ENCODE measurements at places on chromosomes 4 and X. TPM values are rescaled to one million over a fixed set of nuclear protein-coding genes. Genes with fewer than 3 reads are reported as not detected.

The BBS12 gene
- 1.8 TPM for total RNA-seq

The MGST2 gene
- 17.0 TPM for total RNA-seq

The ADH1A gene
- total RNA-seq, result not detected

The LARP1B gene
- 8.5 TPM for total RNA-seq

The FAM149A gene
- total RNA-seq, result 0.33 TPM

The CTAG1B gene
- not detected for total RNA-seq

The ARHGEF6 gene
- total RNA-seq, result 75.7 TPM

The MAGEA2B gene
- total RNA-seq, result not detected

The SORCS2 gene
- total RNA-seq, result 1.2 TPM

The SERPINA7 gene
- not detected for total RNA-seq

The LRP2BP gene
- 1.7 TPM for total RNA-seq

DNA sequence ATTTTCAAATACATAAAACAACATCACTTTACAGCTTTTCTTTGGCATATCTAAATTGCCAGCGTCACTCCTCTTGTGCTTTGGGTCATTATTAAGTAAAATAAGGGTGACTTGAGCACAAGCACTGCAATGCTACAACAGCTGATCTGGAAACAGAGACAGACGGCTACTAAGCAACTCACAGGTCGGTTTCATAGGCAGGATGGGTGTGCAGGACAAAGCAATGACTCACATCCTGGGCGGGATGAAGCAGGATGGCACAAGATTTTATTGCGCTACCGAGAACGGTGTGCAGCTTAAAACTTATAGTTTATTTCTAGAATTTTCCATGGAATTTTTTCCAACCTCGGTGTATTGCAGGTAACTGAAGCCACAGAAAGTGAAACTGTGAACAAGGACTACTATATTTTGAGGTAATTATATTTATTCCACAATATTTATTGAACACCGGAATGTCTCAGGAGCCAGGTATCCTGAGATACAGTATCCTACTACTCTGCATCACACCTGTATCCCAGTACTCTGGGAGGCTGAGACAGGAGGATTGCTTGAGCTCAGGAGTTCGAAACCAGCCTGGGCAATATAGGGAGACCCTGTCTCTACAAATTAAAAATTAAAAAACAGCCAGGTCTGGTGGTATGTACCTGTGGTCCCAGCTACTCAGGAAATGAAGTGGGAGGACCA lies 215.5 kb downstream of the APBB2 start:
- DNase-seq, result no peak

- no peak for DNase-seq
Observed at GRCh38 chrX:69128588-69128987, 36.7 kb downstream of the PJA1 start.

DNA sequence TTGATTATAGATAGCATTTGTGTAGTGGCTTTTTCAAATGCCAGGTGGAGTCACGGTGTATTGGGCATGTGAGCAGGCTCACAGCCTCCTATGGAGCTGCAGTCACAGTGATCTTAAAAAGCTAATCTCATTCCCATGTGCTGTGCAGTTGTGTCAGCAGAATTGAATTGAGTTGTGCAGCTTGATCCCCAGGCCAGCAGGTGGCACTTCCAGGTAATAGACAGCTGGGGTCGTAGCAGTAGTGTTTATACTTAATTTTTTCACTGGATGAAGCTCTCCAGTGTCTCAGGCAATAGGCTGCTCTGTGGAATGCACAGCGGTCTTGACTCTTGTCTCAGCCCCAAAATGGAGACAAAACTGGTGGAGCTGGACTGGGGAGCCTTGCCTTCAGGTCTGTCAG lies 1028.1 kb downstream of the SH3BGRL start:
- no peak for DNase-seq

- DNase-seq, result no peak
Observed at GRCh38 chr4:173417833-173418232, 18.9 kb upstream of the SCRG1 start.

GRCh38 chr4:159460371-159460770 lies 357.5 kb downstream of the RAPGEF2 start:
- DNase-seq, result no peak

DNA sequence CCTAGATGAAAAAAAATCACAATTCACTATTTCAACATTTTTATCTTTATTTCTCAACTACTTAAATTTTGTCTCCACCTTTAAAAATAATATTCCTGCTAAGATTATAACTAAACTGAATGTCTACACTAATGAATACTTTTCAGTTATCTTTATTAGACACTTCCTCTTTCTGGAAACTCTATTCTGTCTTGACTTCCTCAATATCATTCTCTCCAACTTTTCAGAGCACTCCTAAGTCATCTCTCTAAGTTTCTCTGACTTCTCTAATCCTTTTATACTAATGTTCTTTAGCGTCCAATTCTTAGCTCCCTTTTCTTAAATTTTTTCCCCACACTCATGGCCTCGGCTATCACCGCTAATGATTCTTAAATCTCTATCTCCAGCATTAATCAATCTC lies 374.2 kb downstream of the FBXO8 start:
- DNase-seq, result no peak

DNA sequence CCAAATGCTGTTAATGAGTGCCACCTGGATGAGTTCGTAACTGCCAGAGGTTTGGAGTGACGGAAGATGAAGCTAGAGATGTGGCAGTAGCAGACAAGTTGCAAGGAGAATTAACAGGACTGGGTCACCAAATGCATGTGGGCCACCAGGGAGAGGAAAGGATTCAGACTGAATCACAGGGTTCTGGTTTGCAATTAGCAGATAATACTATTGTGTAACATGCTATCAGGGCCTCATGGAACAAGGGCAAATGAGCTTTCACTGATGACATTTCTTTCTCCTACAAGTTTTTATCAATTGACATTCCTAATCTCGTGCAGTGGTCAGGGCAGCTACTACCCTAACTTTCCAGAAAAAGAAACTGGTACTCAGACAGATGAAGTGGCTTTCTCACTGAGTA lies 21.4 kb downstream of the GAB3 start:
- DNase-seq, result no peak

DNA sequence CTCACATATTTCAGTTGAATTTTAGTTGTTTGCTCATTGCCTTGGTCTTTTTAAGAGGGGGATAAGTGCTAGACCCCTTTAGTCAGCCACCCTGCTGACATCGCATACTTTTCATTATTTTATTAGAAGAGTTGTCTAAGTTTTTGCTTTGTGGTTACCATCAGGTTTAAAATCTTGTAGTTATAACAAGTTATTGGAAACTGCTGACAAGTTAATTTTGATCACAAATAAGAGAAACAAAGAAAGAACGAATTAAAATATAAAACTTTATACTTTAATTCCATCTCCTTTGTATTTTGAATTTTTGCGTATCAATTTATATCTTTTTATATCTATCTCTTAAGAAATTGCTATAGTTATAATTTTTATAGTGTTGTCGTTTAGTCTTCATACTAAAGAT lies 679.7 kb downstream of the TECRL start:
- no peak for DNase-seq

GRCh38 chr4:109078724-109079123 lies 223.7 kb downstream of the COL25A1 start:
- DNase-seq, result no peak

DNA sequence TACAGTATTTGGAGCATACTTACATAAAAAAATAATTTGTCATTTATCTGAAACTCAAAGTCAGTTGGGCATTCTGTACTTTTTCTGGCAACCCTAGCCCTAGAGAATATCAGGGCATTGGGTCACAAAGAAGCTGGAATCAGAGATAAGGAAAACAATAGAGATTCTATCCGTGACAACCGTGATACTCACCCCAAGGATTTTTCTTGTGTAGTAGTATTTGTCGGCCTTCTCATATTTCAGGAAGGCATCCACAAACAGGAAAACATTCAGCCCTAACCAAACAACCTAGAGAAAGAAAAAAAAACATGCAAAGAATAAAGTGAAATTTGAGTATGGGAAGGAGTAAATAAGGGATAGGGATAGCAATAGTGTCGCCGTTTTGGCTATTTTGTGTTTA lies 3.6 kb downstream of the NOX1 start:
- DNase-seq, result no peak

- DNase-seq, result no peak
Observed at GRCh38 chr4:13640149-13640940, 12.8 kb upstream of the BOD1L1 start.

GRCh38 chr4:24321616-24322015 lies 262.7 kb downstream of the DHX15 start:
- DNase-seq, result no peak

DNA sequence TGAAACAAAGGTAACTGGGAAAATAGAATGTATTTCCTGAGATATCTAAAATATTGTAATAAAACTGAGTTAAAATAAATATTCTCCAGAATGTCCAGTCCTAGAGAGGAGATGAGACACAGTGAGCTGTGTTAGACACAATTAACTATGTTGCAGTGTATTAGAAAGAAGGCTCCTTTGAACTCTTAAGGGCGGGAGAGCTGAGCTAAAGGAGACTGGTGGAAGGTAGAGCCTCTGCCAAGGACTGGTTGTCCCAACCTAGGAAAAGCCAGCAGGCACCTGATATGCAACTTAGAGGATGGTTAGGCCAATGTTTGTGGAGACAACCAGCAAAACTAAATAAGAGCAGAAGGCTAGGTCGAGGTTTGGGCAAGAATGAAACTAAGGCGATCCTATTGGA lies 4.3 kb downstream of the ASB11 start:
- DNase-seq, result no peak

DNA sequence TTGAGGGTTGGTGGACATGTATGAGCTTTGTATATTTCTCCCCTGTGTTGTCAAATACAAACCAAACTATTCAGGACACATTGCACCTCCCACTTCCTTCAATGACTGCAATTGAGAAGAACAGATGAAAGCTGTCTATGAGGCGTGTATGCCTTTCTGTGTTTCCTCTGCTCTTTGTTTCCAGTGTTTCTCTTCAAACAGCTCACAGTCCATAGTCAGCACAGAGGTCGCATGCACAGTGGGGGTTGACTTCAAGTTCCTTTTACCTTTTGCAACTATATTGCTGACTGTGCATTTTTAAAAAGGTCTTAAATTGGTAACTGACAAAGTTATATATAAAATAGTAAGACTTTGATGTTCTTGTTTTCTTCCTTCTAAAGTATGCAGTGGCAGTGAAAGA lies 957.8 kb downstream of the C4orf33 start:
- DNase-seq, result no peak

DNA sequence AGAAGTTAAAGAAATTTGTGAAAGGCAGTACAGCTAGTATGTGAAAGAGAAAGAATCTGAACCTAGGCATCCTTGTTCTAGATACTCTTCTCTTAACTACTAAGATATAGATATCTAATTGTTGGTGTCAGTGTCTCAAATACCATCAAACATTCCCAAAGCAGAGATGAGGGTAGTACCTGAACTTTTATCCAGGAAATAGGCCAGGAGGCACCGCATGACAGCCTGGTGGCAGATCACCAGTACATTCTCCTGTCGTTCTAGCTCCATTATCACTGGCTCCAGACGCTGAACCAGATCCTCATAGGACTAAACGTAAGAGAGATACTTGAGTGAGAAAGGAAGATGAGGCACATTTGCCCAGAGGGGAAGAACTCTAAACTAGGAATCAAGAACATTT lies 16.8 kb downstream of the TRO start:
- no peak for DNase-seq

DNA sequence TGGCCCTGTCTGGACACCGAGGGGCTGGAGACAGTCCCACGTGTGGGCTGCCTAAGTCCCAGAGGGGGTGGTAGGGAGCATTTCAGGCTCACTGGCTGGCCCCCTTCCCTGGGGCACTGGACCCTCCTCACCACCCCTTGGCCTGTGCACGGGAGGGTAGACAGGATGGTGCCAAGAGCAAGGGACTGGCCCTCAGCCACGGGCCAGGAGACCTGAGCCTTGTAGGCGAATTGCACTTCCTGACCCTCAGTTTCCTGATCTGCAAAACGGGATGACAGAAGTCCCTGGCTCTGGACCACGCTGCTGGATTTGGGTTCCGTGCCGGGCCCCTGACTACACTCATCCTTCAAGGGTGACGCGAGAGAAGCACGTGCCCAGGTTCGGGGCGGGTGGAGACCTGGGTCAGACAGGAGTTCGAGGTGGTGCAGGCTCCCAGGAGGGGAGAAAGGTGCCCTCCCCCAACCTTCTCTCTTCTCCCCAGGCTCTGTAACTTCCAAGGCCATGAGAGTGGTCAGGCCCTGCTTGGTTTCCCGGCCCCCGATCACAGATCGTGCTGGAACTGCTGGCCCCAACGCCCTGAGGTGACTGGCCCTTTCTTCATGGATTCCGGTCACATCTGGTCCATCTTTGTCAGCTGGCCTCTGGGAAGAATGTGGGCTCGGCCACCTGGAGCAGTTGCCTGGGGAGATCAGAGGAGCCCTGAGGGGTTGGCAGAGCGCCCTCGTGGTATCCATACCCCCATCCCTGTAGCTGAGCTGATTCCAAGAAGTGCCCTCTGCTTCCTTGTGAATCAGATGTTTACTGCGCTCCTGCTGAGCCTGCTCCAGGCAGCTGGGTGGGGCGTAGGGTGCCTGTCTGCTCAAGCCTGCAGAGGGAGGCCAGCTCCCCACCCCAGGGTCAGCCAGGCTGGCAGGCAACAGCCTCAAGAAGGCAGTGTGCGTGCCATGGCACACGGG lies 3.3 kb downstream of the SH3BP2 start:
- no peak for DNase-seq

GRCh38 chr4:79334783-79335182 lies 8.9 kb upstream of the NAA11 start:
- DNase-seq, result no peak
